ENCODE measurements at places on chromosomes 2 and 18. TPM values are rescaled to one million over a fixed set of nuclear protein-coding genes. Genes with fewer than 3 reads are reported as not detected.

CASP10 gene
- total RNA-seq = 42.1 TPM

- no peak for DNase-seq
Measured at GRCh38 chr2:32783933-32784332, 156.1 kb downstream of the TTC27 start.

DNA sequence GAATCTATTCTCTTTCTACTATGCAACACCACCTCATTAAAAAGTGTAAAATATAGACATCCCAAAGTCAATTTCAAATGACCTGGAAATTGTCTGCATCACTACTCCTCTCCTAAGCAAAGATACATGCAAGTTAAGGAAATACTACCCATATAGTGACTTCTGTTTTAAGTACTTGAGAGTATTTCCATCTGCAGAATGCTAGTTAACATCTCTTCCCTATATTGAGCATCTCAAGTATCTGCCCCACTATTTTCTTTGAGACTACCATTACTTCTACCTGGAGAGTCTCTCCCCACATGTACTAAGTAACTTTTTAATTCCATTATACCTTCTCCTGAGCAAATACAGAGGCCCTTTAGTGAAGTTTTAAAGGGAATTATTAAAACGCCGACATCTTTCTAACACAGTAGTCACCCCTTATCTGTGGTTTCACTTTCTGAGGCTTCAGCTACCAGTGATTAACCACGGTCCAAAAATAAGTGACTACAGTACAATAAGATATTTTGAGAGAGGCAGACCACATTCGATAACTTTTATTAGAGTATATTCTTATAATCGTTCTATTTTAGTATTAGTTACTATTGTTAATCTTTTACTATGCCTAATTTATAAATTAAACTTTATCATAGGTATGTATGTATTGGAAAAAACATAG is 21.8 kb downstream of the CWC22 start:
- no peak for DNase-seq

DNA sequence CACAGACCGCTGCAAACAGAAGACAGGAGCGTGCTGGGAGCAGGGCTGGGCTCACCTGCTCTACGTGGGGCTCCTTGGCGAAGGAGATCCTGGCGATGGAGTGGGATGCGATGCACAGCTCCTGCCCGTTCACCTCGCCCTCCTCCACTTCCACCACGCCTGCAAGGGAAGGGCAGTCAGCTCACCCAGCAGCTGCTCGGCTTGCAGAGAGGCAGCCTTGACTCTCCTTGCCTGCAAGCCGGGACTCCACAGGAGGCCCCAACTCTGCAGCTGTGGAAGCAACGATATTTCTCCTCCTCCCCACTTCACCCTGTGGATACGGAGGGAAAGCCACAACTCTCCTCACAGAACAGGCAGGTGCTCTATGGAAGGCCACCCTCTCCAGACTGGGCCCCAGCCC is 35.1 kb downstream of the THAP4 start:
- DNase-seq = no peak

DNA sequence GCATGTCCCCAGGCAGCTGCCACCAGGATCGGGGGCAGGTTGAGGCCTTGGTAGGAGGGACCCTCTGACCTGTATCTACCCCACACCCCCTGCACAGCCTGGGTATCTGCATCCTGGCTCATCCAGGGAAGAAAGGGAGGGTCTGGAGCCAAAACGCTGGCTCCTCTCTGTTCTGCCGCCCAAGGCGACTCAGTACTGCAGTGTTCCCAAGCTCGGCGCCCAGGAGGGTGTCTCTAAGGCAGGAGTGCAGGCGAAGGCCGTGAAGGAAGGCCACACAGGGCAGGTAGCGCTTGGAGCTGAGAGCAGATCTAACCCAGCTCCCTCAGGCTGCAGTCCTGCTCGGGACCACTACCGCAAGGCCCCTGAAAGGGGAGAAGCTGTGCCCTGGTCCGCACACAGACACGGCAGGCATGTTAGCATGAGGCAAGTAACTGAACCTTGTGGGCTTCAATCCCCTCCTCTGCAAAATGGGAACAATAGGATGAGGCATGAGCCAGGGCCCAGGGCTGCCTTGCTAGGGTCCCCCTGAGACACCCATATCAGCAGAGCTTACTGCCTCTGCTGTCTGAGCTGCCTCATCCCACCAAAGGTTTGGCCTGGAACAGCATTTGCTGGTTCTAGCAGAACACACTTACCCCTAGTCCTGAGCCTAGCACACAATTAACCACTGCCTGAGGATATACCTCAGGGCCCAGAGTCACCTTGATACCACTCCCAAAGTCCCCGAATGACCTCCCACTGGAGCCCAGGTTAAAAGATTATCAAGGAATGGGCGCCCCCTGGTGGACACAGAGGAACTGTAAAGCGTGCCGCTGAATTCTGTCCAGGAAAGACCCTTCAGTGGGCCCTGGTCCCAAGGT is 6.5 kb downstream of the PTMA start:
- no peak for DNase-seq

DNA sequence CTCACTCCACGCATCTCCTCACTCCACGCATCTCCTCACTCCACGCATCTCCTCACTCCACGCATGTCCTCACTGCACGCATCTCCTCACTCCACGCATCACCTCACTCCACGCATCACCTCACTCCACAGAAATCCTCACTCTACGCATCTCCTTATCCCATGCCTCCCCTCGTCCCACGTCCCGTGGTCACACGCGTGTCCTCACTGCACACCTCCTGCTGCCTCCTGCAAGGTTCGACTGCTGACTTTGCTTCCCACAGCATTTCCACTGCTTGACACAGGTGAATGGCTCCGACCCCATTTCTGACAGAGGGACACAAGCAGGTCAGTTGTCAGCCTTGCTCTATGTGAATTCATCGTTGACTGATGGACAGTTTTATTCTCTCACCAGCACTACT is 103.0 kb downstream of the USP40 start:
- DNase-seq = no peak

- DNase-seq = no peak
Measured at GRCh38 chr2:19369341-19369955, 11.0 kb upstream of the OSR1 start.

- no peak for DNase-seq
Measured at GRCh38 chr18:75121266-75121665, 87.7 kb downstream of the PTGR3 start.

Data from glomerular endothelial cell (primary cell).